ENCODE measurements at places on chromosomes 1 and 21. TPM values are rescaled to one million over a fixed set of nuclear protein-coding genes. Genes with fewer than 3 reads are reported as not detected.

ANKRD35 gene
- total RNA-seq = 1.4 TPM

VSIG8 gene
- total RNA-seq = not detected

ATP1A4 gene
- not detected for total RNA-seq

SERINC2 gene
- total RNA-seq = 10.9 TPM

AMY1B gene
- not detected for total RNA-seq

RIPPLY3 gene
- total RNA-seq = not detected

FCGR3A gene
- total RNA-seq = under 0.01 TPM

BACE2 gene
- total RNA-seq = 85.2 TPM

MYOG gene
- not detected for total RNA-seq

MCOLN2 gene
- 0.88 TPM for total RNA-seq

CD53 gene
- 0.29 TPM for total RNA-seq

KCNA3 gene
- total RNA-seq = not detected

SLC35F3 gene
- total RNA-seq = not detected

WNT3A gene
- total RNA-seq = not detected

DMBX1 gene
- total RNA-seq = not detected

OR2T29 gene
- not detected for total RNA-seq

CHIA gene
- not detected for total RNA-seq

PTPRF gene
- 13.0 TPM for total RNA-seq

PAPPA2 gene
- total RNA-seq = 5.8 TPM

TMEM54 gene
- total RNA-seq = 16.5 TPM

EPHB2 gene
- 8.7 TPM for total RNA-seq

MEX3A gene
- total RNA-seq = 0.88 TPM

FAM167B gene
- 4.4 TPM for total RNA-seq

OR2M3 gene
- total RNA-seq = not detected

WRAP73 gene
- total RNA-seq = 12.4 TPM

PLPP3 gene
- total RNA-seq = 243 TPM

OR2T35 gene
- not detected for total RNA-seq

LENEP gene
- total RNA-seq = 0.88 TPM

CHI3L1 gene
- 932 TPM for total RNA-seq

KRTAP19-3 gene
- total RNA-seq = not detected

BNIPL gene
- 1.2 TPM for total RNA-seq

CD247 gene
- not detected for total RNA-seq

LDLRAD2 gene
- total RNA-seq = not detected

EDN2 gene
- not detected for total RNA-seq

SPATA21 gene
- not detected for total RNA-seq

FDPS gene
- 191 TPM for total RNA-seq

TDRD5 gene
- not detected for total RNA-seq

CALML6 gene
- total RNA-seq = 0.29 TPM

SON gene
- total RNA-seq = 137 TPM

FCRL1 gene
- total RNA-seq = not detected

SELP gene
- not detected for total RNA-seq

All from osteoblast (primary cell).